ENCODE measurements at places on chromosomes 6 and 20.

GRCh38 chr20:58700121-58700821 lies 7.7 kb downstream of the NPEPL1 start:
- no peak for DNase-seq

DNA sequence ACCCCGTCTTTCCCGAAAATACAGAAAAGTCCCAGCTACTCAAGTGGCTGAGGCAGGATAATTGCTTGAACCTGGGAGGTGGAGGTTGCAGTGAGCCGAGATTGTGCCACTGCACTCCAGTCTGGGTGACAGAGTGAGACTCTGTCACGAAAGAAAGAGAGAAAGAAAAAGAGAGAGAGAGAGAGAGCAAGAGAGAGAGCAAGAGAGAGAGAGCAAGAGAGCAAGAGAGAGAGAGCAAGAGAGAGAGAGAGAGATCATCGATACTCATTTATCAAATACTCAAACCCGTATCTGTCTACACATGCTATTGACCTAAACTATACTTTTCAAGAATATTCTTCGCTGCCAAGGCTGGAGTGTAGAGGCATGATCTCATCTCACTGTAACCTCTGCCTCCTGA lies 28.2 kb upstream of the SALL4 start:
- DNase-seq, result no peak

DNA sequence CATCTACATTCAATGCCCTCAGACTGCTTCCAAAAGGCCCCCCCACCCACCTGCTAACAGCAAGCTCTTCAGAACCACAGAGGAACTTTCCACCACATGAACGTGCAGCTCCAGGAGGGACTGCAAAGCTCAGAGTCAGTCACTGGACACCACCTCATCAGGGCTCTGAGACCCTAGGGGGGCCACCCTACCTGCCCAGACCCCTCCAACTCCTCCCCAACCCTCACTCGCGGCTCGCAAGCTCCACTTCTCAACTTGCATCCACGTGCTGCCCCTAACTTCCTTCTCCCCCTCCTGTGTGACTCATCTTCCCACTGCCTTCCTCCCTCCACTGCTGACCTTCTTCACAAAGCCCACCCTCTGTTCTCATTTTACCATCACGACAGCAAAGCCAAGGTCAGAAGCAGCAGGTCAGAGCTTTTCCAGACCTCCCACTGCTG lies 6.5 kb downstream of the MBOAT1 start:
- no peak for DNase-seq

GRCh38 chr6:3526962-3527650 lies 70.3 kb upstream of the SLC22A23 start:
- no peak for DNase-seq

GRCh38 chr6:128712898-128713297 lies 170.0 kb upstream of the LAMA2 start:
- no peak for DNase-seq

DNA sequence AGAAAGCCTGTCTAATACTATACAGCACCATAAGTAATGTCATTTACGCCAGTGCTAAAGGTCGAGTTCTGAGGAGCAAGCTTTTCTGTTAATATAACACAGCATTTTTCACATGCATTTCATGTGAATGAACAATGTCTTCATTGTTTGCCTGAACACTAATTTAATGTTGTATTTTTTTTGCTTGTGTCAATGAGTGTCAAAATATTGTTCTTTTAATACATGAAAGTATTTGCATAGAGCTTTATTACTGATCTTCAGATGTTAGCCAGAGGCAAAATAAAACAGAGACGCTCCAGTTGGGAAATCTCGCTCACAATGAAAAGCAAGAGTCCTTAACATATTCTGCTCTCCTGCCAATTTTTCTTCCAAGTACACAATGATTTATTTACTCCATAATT lies 151.8 kb downstream of the FOXC1 start:
- peak; percentile 57 for DNase-seq

- no peak for DNase-seq
Observed at GRCh38 chr6:133804265-133804664, 84.6 kb upstream of the TCF21 start.

DNA sequence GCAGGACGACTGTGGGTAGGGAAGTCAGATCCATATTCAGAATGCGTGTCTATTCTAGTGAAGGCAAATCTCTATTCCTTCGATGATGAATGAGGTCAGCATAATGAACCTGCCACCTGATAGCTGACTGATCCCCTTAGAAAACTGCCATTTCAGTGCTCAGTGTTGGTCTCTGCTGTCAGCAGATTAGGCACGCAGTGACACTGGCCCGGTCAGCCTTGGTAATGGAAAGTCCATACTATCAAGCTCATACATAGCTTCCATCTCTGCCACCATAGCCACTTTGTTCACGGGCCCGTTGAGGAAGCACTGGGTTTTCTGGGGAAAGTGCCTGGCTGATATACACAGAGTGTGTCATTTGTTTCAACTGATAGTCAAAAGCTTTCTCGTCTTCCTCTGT lies 54.0 kb downstream of the C6orf52 start:
- DNase-seq, result no peak

- DNase-seq, result peak; percentile 51
Observed at GRCh38 chr6:170296746-170297575, 6.1 kb upstream of the DLL1 start.

- DNase-seq, result no peak
Observed at GRCh38 chr6:158938220-158938619, 61.8 kb downstream of the RSPH3 start.

DNA sequence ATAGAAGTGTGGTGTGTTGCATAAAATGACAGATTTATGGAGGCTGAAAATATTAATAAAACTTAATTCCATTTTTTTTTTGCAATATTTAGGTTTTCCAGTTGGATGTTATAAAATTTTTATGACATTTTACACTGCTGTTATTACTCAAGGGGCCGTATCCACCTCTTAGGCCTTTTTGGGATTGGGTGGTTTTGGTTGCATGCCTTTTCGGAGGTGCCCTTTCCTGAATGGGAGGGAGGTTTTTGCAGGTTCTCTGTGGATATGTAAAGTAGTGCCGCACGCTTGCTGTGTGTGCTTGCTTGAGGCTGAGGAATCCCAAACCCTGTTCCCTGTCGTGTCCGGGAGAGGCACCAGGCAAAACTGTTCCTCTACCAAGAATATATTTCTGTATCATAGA lies 6.8 kb downstream of the ARID1B start:
- no peak for DNase-seq

DNA sequence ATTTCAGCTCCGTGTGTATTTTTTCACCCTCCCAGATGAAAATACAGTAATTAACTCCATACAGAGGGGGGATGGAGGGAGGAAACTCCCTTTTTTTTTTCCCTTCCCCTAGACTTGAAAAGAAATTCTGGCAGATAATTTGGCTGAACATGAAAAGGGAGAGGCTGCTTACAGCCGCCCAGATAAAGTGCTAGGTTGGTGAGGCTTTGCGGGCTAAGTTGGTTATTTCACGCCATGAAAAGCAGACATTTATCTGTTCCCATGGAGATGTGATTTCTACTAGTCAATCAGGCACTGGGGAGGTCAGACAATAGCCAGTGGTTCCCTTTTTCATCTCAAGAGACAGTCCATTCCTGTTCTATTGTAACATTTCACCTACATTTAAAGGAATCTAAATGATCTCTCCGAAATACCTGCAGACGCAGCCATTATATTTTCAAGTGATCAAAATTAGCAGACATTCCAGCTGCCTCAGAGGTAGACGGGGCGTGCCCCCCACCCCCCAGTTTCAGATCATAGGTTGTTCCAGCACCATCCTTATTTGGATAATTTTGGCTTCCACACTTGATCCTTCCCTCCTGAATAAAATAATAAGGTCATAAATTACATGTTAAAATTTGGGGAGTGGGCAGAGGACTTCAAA lies 143.9 kb upstream of the ZNF217 start:
- DNase-seq, result no peak

DNA sequence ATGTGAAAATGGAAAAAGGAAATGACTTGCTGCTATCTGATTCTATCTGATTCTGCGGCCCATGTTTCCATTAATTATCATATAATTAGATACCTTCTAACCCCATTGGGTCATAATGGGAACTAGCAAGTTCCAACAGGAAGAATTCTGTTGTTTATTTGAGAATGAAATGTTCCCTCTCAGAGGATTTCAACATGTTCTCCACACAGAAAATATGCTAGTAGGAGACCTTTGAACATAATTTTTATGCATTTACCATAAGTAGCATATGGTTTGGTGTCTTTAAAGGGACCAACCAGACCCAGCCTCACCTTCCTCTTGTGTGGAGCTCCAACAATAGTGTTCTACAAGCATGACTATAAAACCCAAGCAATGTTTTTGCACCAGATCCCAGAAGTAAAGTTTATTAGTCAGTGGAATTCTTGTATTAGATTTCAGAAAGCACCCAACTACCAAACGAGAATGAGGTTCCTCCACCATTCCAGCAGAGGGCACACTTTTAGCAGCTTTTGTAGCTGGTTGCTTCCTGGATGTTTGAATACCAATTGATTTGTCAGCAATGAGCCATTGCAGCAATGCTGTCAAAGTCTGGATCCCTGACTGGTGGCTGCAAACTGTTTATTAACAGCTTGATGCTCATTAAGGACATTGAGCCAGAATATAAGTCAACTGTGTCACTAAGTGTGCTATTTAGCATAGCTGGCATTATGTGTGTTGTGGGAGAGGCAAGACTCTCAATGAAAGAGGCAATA lies 143.6 kb upstream of the GJE1 start:
- no peak for DNase-seq

- DNase-seq, result no peak
Observed at GRCh38 chr20:58077282-58077681, 151.2 kb downstream of the ANKRD60 start.

DNA sequence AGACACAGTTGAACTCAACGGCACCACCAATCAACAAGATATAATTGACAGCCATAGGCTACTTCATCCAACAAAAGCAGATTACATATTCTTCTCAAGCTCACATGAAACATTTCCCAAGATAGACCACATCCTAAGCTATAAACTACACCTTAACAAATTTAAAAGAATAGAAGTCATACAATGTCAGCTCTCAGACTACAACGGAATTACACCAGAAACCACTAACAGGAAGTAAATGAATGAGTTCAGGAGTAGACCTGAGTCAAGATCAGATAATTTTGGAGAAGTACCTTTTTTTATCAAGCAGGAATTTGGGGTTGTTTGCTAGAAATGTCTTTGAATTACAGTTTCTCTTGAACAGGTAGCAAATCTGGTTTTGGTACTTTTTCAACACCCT lies 237.8 kb downstream of the TBX18 start:
- DNase-seq, result no peak

DNA sequence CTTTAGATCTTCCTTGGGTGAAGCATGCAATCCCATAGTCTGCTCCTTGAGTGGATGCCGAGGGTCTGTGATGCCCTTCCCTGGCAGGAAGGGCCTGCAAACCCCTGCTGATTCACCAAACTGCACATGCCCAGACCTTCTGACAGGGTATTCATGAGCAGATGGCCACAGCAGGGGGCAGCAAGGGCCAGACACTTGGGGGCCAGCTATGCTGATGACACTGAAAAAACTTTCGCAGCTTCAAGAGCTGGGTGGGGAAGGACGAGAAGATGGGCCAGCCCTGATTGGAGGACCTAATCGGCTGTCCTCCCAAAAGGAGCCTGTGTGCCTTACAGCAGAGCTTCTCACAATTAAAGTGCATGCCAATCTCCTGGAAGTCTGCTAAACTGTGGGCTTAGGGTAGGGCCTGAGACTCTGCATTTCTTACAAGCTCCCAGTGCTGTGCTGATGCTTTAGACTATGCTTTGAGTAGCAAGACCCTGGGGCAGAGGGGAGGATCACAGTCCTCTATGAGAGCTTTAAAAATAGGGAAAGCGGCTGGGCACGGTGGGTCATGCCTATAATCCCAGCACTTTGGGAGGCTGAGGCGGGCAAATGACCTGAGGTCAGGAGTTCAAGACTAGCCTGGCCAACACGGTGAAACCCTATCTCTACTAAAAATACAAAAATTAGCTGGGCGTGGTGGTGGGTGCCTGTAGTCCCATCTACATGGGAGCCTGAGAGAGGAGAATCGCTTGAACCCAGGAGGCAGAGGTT lies 15.2 kb upstream of the GDAP1L1 start:
- no peak for DNase-seq

DNA sequence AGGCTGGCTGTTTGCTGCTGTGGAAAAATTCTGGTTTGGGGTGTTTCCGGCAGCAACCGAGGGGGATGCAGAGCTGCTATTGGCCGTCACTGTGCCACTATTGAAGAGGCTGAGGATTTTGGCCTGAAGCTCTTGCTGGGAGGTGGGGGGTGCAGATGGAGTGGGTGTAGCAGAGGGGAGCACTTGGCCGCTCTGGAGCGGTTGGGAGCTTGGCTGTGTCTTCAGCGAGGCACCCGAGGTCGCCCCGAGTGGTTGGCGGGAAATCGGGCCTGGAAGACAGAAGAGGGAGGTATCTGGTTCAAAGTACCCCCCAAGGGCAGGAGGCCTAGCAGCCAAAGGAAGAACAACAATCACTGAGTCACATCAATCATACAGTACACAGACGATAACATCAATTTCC lies 27.1 kb downstream of the NCOA5 start:
- no peak for DNase-seq

DNA sequence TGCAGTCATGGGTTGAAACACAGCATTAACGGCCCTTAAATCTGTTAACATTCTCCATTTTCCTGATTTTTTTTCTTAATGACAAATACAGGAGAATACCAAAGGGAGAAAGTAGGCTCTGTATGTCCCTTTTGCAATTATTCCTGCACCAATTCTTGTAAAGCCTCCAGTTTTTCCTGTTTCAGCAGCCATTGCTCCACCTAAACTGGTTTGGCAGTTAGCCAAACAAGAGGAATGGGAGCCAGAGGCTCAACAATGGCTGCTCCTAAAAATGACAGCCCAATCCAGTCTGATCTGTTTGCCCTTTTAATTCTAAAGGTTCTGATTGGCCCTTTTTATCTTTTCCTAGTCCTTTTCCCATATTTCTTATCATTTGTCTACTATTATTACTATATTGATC lies 284.2 kb upstream of the SGK1 start:
- DNase-seq, result no peak

- DNase-seq, result no peak
Observed at GRCh38 chr6:120111001-120111400, 761.4 kb upstream of the MAN1A1 start.

DNA sequence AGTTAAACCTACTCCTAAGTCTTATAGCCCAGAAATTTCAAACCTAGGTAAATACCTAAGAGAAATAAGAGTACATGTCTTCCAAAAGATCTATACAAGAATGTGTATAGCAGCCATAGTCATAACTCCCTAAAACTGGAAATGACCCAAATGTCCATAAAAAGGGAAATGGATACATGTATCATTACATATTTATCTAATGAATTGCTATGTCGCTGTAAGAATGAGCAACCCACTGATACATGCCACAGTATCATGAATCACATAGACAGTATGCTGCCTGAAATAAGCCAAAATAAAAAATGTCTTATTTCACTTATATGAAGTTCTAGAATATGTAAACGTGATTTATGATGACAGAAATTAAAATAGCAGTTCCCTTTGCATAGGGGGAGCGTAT lies 679.5 kb downstream of the MAFB start:
- no peak for DNase-seq

GRCh38 chr6:78611886-78612480 lies 255.4 kb upstream of the IRAK1BP1 start:
- no peak for DNase-seq
